ENCODE measurements at places on chromosomes 6 and 20.
A peak's percentile ranks its signal among the peaks of the same experiment; 100 is the strongest.

DNA sequence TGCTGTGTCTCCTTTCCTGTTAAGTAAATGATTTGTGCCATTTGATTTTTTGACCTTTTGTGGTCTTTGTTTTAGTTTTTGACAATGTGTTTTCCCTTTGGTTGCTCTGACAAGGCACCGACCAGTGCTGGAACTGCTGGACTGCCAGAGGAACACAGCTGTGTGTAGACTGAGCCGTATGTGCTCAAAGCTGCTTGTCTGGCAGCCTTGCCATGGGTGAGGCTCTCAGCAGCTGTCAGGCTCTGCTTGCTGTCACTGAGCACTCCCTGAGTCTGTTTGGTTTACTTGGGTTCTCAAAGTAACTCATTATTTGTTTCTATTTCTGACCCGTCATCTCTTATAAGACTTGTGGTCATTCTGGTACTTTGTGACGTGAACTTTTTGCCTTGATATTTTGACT is 15.1 kb upstream of the SNRPB start:
- DNase-seq, result no peak

DNA sequence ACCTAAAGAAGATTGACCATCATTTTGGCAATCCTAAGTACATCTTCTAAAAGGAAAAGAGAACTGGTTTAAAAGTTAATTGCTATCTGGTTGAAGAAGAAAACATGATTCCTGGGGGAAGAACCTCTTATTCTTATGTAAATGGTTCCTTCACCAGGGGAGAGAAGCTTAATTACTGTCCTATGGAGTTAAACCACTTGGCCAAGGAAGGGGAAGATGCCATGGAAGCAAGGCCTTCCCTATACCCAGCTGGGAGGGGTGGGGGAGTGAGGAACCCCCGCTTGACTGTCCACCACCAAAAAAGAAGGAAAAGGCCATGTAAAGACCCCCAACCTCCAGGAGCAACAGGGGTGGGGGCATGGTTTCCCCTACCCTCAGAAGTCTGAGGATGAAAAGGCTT is 962.1 kb downstream of the GRIK2 start:
- DNase-seq, result no peak

GRCh38 chr6:42960243-42961019 is at the start of gene GNMT:
TSS of gene GNMT (plus strand) at chr6:42960754. CDS start at chr6:42960768, 14 bp downstream.
- DNase-seq, result peak; percentile 63

DNA sequence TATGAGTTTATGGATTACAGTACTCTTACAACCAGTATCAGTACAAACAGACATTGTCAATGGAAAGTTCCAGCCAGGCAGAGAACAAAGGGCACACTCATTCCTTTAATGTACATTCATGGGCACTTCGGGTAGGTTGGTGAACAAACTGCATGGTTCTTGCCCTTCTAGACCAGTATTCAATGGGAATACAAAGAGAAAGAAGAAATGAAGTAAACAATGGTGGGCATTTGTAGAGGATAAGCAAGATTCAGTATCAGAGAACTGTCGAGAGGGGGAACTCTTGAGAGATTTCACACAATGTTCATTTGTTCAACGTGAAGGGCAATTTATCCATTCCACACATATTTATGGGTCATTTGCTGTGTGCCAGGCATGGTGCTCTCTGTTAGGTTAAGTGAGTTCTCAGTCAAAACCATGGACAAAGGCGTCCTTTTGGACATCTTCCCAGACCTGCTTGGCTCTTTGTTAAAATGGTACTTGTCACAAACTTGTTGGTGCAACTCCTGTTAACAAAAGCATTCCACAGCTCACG is 714.8 kb downstream of the DHX35 start:
- DNase-seq, result peak; percentile 22

- no peak for DNase-seq
Measured at GRCh38 chr6:40492187-40492586, 95.0 kb downstream of the LRFN2 start.

DNA sequence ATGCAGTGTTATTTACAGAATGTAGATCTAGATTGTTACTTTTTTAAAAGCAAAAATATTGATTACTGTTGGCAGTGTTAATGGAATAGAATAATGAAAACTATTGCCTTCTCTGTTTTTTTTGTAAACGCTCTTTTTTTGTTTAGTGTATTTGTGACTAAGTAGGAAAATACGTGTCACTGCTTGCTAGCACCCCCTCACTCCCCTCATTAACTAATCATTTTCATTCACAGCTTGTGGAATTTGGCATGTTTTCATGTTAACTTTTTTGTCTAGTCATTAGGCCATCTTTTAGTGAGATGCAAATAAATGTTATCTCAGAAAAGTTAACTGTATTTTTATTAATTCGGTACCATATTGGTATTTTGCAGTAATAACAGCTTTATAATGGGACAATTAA is 29.8 kb downstream of the ADGRG6 start:
- DNase-seq, result no peak

- DNase-seq, result no peak
Measured at GRCh38 chr6:71335544-71335943, 46.9 kb downstream of the OGFRL1 start.

DNA sequence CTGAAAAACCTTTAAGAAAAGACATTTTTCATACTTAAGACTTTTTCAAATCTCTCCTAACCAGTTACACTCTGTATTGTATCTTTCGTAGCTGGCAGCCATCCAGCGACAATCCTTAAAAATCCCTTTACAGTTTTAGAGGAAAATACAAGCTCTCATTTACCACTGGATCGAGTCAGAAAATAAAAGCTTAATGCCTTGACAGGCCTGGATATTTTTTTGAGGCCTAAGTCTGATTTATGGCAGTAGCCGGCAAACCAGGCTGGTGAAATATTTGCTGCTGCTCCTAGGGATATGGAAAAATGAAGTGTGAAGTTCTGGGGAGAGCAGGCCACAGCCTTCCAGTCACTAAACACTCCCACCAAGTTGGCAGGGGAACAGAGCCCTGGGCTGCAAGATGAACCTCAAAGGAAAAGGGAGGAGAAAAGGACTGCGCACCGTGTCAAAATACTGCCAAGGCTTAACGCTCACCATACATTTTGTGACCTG is 213.0 kb upstream of the SUPT3H start:
- no peak for DNase-seq

DNA sequence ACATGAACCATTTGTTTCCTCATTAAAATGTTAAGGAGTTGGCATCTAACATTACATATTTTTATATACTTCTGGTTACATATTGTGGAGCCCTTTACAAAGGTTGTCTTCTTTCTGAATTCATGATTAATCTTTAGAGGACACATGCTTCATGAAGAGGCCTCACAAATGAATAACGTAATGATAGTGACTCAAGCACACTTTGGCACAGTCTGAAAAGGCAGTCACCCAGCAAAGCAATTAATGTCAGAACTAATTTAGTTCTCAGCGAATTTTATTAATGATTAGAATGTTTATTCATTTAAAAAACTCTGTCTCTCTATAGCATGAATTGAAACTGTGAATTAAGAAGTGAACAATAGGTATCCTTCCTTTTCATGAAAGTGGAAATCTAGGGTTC is 854.2 kb downstream of the PHF3 start:
- DNase-seq, result no peak

DNA sequence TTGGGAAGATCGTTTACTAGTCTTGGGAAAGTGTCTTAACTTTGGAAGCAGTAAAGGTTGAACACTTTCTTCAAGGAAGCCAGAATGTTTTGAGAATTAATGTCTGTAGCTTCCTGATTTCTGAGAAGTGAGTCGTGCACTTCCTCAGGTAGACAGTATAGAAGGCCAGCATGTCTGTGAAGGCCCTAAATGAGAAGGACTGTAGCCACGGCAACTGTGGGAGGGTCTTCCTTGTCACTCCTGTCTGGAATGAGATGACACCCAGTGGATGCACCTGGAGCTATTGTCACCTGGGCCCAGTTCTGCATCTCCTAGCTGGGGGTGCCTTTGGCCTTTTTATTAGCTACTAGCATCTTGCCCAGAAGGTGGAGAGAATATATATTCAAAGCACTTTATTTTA is 8.8 kb downstream of the STX16 start:
- no peak for DNase-seq

DNA sequence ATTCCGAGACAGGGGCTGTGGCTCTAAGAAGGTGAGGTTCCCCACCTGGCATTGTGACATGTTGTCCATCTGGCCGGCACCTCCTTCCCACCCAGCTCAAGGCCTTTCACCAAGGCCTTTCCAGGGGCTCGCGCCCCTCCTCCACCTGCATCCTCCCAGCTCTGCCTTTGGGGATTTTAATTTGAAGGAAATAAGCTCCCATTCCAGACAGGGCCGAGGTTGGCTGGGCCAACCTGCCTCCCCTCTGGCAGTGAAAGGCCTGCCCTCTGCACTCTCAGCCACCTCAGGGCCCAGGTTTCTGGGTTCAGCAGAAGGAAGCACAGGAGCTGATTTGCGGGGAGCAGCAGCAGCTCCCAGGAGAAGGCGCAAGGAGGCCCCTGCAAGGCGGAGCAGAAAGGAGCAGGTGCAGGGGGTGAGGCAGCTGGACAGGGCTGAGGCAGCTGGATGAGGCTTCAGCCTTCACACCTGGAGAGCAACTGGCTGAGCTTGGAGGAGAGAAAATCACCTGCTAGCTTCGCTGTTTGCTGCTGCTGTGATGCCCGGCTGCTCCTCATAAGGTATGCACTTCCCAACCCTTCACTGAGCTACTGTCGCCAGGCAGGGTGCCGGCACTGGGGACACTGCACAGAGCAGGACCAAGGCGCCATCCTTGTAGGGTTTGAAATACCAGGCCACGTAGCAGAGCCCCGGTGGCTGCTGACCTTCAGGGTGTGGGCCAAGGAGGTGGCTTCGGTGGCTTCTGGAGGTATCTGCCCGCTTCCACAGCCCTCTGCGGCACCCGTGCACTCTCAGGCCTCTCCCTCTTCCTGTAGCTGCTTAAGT is 147.0 kb downstream of the SYNDIG1 start:
- no peak for DNase-seq

- no peak for DNase-seq
Measured at GRCh38 chr6:142935553-142936517, 9.1 kb downstream of the HIVEP2 start.

GRCh38 chr6:37565267-37566110 is 65.8 kb upstream of the CCDC167 start:
- DNase-seq, result no peak

DNA sequence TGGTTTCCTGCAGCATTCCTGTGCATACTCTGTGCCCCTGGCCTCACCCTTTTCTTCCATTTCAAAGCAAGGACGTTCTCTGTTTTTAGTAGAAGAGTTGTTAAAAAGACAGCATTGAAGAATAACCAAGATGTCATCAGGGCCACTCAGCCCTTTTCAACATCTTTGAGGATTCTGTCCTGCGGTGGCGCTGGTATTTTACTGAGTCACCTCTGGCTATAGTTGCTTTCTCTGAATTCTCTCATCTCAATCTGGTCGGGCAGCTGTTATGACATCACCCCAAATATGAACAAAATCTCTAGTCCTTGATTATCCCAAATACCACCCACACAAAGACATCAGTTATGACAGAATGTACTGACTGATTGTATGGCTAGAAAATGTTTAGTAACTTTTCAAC is 204.2 kb downstream of the GRIK2 start:
- no peak for DNase-seq

GRCh38 chr6:84467296-84467695 is 239.9 kb upstream of the CEP162 start:
- DNase-seq, result no peak

GRCh38 chr6:123276546-123276980 is 280.5 kb downstream of the CLVS2 start:
- no peak for DNase-seq

DNA sequence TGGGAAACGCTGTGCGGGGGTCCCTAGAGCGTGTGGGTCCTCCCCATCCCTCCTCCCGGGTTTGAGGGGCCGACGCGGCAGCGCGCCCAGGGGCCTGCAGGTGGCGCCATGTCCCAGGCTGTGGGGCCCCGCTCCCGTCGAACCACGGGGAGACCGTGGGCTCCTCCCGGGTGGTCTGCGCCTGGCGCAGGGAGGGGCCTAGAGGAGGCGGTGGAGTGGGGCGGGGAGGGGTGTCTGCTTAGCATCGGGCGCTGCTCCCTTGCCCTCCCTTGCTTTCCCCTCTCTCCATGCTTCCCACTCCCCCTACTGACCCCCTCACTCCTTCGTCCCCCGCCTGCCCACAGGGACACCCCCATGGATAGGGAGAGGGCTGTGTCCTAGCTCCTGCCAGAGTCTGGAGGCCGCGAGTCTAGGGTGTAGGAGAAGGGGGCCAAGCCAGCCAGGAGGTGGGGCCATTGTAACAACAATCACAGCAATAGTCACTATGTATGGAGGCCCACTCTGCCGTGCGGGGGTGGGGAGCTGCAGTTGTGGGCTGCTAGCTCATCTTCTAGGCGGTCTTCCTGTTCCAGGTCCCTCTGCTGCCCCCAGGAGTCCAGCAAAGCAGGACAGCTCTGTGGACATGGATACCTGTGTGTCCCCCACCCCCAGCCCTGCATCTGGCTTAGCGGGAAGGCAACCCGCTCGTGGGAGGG is 51.7 kb downstream of the CHMP4B start:
- peak; percentile 90 for DNase-seq

- DNase-seq, result no peak
Measured at GRCh38 chr6:116120430-116120829, 5.5 kb downstream of the COL10A1 start.

DNA sequence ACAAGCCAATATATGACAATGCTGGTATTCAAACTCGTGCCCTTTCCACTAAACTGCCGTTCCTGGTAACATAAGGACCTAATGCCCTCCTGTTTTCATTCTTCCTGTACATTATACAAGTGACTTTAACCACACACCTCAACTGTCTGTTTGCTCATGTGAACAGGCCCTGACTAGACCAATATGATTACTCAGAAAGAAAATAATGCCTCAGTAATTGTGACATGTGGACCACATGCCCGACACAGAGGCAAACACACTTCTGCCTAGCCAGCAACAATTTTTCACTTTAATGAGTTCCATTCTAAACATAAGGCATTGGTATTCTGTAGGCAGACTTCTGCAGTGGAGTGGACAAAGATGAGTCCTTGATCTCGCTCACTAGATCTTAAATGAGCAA is 30.0 kb downstream of the SLC22A16 start:
- DNase-seq, result no peak

GRCh38 chr6:99093456-99094190 is 145.9 kb upstream of the FBXL4 start:
- DNase-seq, result no peak

DNA sequence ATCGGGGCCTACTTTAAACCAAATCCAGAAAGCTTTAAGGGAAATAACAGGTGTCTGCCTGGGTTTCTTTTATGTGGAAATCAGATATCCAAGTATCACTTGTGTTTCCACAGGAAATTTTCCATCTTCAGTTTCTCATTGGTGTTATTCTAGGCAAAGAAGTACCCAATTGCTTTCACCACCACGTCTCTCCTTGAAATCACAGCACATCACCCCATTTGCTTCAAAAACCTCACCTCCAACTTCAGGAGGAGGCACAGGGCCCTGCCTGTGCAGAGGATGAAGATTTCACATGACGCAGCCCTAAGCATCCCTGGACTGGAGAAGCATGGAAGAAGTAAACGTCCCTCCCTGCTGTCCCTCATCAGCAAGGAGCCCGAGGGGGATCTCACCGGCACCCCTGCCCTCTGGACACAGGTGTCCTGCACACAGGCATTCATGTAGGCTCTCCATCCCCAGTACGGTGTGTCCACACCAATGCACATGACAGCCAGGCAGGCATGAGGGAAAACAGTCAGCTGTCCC is 182.3 kb downstream of the TBXT start:
- DNase-seq, result no peak
